ENCODE measurements at places on chromosomes 16 and 17.

GRCh38 chr17:50568659-50569058 lies 8.1 kb downstream of the CACNA1G start:
- DNase-seq = no peak

DNA sequence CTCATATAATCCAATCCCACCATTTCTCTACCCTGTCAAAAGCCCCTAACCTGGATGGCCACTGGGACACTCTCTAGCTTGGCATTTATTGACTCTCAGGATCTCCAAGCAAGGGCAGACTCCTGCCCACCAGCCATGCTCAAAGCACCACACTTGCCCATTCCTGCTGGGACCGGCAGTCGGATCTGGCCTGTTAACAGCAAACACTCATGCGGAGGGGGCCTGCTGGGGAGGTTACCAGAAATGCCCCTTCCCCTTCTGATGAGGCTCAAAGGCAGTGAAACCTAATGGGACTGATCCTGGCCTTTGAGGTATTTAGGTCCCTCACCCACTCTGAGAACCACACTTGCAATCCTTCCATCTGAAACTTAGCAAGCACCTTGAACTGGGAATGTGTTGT lies 6.5 kb upstream of the CCL1 start:
- DNase-seq = no peak

DNA sequence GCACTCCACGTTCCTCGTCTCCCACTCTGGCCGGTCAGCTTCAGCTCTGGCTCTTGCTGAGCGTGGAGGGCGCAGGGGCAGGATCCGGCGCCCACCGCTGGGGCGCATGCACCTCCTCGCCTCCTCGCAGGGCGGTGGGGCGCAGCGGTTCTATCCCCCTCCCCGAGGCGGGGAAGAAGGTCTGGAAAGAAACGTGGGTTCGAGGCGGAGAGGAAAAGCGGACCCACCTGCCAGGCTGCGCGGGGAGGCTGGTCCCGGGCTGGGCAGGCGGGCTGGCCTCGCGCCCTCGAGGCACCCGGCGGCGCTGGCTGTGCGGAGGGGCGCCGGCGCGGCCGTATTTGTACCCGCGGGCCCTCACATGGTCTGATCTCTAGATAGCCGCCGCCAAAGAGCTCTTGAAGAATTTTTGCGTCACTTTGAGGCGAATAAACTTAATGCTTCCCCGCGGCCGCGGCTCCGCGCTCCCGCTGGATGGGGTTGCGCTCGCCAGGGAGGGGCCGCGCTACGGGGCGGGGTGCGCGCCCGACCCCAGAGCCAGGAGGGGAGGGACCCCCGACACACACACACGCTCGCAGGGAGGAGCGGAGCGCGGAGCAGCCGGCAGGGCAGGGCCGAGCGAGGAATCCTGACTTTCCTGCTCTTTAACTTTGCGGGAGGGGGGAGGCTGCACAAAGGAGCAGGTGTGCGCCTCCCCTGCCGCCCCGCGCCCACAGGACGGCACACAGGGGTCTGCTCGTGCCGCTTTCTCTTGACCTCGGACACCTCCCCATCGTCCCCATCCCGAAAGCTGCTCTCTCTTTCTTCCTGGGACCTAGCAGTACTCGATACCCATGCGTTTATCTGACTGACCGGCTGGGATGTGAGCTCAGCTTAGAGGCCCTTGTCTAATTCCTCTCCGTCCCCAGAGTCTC lies at the start of gene SLC6A4:
TSS of gene SLC6A4 (minus strand) at position 312 of the 911 bp plus-strand sequence. CDS start 13,739 bp downstream, outside the sequence.
- no peak for DNase-seq

GRCh38 chr16:21697032-21697431 lies 33.3 kb downstream of the OTOA start:
- DNase-seq = no peak

DNA sequence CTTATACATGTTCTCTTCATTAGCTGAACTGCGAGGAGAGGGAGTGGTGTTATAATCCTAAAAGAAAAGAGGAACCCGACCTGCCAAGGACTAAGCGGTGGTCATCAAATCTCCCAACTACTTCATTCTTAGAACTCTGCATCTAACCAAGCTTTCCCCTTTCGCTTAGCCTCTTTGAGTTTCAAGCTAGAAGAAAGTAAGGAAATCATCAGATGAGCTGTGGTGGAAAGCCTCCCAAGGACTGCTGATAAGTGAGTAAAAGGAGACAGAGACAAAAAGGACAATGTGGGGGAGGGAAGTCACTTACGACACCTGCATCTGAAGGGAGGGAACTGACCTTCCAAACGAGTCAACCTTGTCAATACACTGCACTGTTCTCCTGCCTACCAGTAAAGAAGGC lies 121.3 kb downstream of the TRIM37 start:
- DNase-seq = no peak

DNA sequence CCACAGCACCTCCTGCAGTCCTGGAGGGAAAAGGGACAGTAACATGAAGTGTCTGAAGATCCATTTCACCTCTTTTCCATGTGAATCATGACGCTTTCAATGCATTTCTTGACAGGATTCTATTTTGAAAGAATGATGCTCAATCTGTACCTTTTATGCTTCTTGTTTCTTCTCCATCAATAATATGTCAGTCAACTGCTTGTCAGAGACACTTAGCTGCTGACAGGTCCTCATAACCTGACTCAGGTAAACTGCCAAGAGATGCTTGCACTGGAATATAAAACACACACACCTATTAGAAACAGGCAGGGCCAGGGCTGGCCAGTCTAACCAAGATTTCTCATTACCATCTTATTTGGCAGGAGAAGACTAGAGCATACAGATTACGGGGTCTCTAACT lies 21.6 kb downstream of the ZSWIM7 start:
- DNase-seq = no peak

- DNase-seq = no peak
These were observed 20.1 kb downstream of the WFDC1 start for GRCh38 chr16:84314814-84315213.

DNA sequence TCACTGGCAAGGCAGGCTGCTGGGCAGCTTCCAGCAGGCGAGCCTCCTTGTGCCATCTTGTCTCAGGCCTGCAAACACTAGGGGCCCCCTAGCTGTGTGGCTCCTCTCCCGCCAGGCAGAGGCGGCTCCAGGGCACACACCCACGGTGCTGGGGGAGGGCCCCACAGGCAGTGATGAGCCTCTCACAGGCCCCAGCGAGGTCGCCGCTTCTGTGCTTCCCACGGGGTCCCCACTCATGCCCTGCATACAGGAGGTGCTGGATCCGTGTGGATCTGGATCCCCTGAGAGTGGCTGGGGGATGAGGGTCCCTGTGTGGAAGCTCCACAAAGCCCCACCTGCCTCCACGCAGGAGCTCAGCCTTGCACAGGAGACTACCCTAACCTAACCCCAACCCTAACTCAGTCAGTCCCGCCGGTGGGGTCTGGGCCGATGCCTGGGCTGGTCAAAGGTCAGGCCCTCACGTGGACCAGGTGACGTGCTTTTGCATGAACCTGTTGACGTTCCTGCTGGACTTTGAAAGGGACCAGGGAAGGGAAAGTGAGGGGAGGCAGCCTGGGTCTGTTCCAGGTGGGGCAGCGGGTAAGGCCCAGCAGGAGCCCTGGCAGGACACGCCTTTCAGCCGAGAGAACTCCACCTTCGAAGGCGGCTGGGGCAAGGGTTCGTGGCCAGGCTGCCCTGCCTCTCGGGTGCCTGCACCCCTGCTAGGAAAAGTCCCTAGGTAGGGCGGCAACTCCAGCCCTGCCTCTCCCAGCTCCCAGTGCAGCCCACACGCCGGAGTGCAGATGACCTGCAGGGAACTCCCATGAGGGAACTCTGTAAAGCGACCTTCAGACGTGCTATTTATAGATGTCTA lies 5.2 kb downstream of the SECTM1 start:
- DNase-seq = no peak

DNA sequence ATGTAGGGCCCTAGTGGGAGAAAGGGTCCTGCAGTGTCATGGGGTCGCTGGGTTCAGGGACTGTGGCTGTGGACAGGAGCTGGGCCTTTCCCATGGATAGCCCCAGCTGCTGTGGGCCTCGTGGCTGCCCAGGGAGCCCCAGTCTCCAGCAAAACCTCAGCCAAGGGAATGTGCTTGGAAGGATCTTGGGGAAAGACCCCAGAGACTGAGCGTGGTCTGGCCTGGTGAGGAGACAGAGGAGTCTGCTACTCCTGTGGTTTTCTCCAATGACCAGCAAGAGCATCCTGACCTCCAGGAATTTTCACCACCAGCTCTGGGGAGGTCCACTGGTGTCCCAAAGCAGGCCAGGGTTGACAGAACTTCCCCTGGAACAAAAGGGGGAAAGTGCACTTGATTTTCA lies 42.3 kb downstream of the RNF112 start:
- DNase-seq = no peak

DNA sequence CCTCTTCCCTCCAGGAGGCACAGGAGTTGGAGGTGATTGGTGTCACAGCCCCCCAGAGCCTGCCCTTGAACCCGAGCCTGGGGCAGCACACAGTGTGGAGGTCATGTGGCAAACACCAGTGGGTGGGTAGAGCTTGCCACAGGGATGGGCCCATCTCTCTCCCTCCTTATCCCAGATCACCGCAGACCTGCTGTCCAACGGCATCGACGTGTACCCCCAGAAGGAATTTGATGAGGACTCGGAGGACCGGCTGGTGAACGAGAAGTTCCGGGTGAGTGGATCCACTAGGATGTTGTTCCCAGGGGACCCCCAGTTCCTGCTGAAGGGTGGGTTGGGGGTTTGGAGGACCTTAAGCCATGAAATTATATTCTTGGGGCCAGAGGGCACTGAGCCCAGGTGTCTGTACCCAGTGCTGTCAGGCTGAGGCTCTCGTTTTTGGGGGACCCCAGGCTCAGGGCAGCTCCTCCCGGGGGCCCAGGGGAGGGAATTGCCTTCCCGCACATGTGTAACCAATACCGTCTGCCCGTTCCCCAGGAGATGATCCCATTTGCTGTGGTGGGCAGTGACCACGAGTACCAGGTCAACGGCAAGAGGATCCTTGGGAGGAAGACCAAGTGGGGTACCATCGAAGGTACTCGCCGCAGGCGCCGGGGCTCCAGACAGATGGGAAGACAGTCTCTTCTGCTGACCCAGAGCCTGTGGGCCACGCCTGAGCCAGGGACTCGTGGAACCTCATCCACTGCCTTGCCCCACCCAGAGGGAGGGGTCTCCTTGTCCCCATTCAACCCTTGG lies 351.9 kb downstream of the SEC14L1 start:
- peak; percentile 12 for DNase-seq

DNA sequence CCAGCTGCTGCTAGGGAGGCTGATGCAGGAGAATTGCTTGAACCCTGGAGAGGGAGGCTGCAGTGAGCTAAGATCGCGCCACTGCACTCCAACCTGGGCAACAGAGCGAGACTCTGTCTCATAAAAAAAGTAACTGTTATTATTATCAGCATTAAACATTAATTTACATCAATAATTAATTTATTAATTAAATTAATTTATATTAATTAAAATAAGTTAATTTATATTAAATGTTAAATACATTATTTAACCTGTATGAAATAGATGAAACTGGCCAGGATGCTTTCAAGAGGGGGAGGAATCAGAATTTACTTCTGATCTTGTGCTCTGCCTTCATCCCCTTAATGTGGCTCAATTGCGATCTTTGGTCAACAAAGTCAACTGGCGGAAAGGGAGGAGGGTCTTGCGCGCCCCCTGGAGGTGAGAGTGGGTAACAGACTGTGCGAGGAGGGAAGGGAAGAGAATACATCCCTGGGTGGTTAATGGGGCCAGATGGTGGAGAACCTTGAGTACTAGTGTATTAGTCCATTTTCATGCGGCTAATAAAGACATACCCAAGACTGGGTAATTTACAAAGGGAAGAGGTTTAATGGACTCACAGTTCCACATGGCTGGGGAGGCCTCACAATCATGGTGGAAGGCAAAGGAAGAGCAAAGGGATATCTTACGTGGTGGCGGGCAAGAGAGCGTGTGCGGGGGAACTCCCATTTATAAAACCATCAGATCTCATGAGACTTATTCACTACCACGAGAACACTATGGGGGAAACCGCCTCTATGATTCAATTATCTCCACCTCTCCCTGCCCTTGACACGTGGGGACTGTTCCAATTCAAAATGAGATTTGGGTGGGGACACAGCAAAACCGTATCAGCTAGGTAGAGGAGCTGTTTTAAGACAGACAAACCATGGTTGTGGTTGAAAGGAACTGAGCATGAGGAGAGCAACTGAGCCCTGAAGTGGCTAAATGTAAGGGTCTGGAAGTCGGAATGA lies 15.7 kb upstream of the CPPED1 start:
- peak; percentile 74 for DNase-seq

DNA sequence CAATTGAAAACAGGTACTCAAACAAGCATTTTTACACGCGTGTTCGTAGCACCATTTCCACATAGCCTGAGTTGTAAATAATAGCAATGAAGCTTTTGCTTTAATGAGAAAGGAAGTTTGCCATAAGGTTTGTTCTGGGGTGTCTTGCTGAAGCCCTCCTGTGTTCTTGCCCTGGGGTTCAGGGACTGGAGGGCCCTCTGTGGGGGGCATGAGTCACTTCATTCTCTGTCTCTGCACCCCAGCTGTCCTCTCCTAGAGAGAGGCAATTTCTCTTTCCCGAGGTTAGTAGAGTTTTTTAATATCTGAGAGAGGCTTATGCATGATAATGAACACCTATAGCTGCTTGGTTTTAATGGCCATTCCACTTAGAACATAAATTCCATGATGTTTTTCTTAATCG lies 9.6 kb downstream of the AFMID start:
- no peak for DNase-seq

- DNase-seq = no peak
These were observed 28.4 kb downstream of the CD300LB start for GRCh38 chr17:74502861-74503260.

DNA sequence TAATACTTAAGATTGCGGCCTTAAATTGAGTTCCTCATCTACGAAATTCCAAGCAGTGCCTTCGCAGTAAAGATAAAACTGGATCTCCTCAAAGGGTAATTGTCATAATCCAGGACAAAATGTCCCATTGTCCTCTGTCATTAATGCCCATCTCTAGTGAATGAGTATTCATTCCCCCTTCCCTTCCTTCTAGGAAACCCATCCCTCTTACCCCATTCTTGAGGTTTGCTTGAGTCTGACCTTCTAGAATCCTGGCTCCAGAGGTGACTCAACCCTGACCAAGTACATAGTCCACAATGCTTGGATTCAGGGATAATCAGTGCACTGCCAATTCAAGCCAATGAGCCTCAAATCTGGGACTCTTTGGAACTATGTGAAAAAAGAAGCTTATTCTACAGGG lies 47.0 kb upstream of the MAF start:
- no peak for DNase-seq

DNA sequence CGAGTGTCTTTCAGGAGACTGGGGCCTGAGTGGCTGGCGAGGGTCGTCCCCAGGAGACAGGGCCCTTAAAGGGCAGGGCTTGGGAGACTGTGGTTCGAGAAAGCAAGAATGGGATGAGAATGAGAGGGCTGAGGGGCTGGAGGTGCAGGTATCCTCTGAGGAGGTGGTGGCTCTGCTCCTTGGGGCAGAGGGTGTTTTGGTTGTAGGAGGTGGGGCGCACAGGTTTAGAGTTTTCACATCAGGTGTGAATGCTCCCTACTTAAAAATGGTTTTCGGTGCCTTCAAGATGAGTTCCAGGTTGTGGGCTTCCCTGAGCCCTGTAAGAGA lies 430 bp downstream of the BCAS3 start:
- no peak for DNase-seq

- no peak for DNase-seq
These were observed at the start of gene MYH2 for GRCh38 chr17:10549096-10549842. TSS of gene MYH2 (minus strand) at chr17:10549658. CDS start at chr17:10547920, 1,738 bp downstream.

GRCh38 chr17:67868176-67868575 lies 42.9 kb downstream of the BPTF start:
- DNase-seq = no peak

GRCh38 chr17:4827399-4827798 lies 5.7 kb upstream of the MINK1 start:
- no peak for DNase-seq

GRCh38 chr17:82399041-82399441 lies 19.1 kb upstream of the HEXD start:
- no peak for DNase-seq

All from activated naive CD4-positive, alpha-beta T cell treated with anti-CD3 and anti-CD28 coated beads, Interleukin-2, amount 50 U/mL, for 16 hours (primary cell).